ENCODE measurements at places on chromosomes 5 and 9. TPM values are rescaled to one million over a fixed set of nuclear protein-coding genes. Genes with fewer than 3 reads are reported as not detected.

The IL9 gene
- not detected for total RNA-seq

The PRELID1 gene
- 82.4 TPM for total RNA-seq

The LCN9 gene
- total RNA-seq, result not detected

The SLC6A19 gene
- total RNA-seq, result 0.89 TPM

The S1PR3 gene
- 12.5 TPM for total RNA-seq

The GFI1B gene
- 1.0 TPM for total RNA-seq

The AHRR gene
- total RNA-seq, result not detected

The KIAA1191 gene
- 83.0 TPM for total RNA-seq

The TTC16 gene
- not detected for total RNA-seq

The PRSS3 gene
- total RNA-seq, result 10.0 TPM

The SLC34A1 gene
- not detected for total RNA-seq

The EQTN gene
- 1.0 TPM for total RNA-seq

The SLC28A3 gene
- total RNA-seq, result 0.58 TPM

The TMEFF1 gene
- not detected for total RNA-seq

The PCA3 gene
- total RNA-seq, result 0.45 TPM

The CDH10 gene
- total RNA-seq, result not detected

DNA sequence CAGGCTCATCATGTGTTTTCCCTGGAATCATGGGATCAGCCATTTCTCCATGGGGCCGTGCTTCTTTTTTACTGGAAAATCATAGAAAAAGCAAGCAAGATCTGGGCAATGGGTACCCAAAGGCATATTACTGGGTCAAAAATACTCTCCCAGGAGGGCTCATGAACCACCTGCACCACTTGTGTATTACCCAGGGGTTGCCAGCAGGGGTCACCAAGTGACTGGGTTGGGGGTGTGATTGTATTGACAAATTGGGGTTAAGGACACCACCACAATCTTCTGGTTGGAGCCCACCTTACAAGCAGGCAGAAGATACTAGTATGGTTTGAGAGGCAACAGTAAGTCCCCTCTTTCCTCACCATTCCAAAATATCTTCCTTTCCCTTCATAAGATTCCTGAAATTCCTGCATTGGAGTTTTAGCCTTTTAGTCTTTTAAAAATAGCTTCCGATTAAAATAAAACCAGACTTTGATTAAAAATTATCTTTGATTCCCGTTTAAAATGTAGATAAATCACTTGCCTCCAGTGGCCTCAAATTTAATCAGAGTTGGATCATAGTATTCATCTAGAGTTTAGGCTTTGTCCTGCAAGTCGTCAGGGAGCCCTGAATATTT lies 603.3 kb downstream of the KIF4B start:
- peak; percentile 26 for DNase-seq

- peak; percentile 83 for DNase-seq
Observed at GRCh38 chr5:139635606-139636206, 12.4 kb upstream of the CXXC5 start.

DNA sequence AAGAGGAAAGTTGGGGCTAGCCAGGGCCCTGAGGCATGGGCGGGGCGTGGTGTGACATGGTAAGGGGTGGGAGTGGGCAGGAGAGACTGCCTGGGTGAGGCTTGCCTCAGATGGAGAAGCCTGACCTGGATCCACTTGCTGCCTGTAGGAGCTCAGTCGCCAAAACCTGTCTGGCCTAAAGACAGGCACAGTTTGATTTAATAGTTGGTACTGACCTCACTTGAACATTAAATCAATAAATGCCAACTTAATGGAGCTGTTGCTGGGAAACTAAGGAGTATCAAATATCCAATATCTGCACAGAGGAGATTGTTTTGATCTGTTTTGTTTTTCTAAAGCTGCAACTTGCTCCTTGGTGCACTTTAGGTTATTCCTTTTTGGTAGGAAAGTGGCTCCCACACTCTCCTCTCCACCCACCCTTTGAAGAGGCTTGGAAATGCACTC lies 86.4 kb downstream of the RCL1 start:
- DNase-seq, result no peak

DNA sequence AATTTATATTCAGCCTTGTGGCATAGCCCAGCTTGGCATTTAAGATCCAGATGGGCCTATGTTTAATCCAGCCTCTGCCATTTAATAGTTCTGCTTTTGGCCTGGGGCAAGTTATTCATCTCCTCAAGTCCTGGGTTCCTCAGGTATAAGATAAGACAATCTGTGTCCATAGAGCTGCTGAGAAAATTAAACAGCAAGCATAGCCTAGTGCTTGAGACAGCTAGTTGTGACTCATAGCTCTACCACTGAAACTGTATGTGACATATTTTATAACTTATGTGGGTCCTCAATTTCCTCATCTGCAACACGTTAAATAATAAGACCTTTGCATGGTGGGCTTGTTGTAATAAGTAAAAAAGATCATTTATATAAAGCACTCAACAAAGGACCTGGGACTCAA lies 53.3 kb upstream of the ATP10B start:
- DNase-seq, result no peak

GRCh38 chr9:18881758-18882157 lies 151.3 kb downstream of the SAXO1 start:
- DNase-seq, result no peak

DNA sequence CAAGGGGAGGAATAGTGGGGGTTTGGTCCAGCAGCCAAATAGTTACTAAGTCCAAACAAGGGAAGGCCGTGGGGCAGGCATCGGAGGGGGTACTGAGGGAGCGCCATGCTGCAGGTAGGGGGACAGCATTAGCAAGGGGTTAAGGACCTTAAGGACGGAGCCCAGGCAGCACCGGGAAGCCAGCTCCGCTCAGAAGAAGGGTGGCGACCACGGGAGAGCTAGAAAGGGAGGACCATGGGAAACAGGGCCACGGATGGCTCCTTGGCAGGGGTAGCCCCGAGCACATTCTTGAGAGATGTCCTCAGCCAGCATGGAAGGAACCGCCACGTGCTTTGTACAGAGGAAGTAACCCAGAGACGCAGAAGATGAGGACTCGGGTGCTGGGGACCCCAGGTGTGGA lies 76.2 kb upstream of the STXBP1 start:
- no peak for DNase-seq

- no peak for DNase-seq
Observed at GRCh38 chr5:172421-172820, 18.9 kb upstream of the LRRC14B start.

DNA sequence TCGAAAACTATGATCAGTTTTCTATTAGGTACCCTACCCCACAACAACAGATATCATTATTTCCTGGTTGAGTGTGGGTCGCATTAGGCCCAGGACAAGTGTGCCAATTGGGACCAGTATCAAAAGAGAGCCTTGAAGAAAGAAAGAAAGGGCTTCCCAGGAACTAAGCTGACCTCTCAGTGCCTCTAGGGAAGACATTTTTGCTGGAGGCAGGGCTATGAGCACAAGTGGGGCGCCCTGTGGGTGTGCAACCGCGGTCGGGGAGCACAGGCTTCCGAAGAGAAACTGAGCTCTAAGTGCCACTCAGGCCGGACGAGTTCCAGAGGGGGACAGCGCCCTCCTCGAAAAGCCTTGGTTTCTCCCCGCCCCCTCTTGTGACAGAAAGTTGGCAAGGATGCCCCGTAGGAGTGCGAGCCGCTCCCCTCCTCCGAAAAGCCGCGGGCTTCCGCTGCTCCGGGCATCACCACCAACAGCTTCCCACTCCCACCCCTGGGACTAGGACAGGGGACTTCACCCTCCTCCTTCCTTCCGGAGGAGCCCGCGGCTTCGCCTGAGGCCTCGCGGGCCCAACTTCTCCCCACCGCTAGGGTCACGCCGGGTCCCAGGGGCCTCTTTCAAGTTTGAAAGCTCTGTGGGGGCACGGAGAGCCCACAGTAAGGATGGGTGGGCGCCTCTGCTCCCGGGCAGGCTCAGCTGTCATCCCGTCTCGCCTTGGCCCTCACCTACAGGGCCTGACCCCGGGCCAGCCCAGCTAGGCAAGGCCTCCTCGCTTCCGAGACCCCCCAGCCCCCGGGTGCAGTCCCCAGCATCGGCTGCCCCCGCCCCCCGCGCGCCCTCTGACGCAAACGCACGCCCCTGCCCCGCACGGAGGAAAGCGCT lies 2.0 kb downstream of the NR2F1-AS1 start:
- DNase-seq, result no peak

DNA sequence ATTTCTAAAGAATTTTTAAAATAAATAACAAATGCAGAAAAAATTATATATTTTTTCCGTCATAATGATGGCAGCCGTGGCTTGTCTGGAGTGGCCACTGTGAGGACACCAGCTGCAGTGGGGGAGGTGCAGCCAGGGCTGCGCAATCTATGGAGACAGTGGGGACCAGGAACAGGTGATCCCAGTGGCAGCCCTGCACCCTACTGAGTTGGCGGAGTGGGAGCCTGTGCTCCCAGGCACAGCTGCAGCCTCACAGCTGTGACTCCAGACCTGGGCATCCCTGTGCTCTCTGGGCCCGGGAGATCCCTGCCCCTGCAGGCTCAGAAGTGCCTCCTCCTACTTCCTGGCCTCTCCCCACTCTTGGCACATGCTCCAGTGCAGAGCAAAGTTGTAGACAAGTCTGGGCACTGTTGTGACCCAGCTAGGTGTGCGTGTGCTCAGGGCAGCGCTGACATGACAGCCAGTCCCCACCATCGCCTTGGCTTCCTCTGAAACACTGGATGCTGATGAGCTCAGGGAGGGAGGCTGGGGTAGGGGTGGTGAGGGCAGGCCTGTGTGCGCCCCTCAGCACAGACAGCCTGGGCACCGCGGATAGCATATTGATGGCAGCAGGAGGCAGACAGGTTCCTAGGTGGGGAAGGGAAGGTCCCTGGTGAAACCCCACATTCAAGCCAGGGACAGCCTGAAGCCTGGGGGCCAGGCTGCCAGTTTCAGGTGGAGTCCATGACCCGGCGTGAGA lies 96.0 kb upstream of the PRR16 start:
- DNase-seq, result no peak

DNA sequence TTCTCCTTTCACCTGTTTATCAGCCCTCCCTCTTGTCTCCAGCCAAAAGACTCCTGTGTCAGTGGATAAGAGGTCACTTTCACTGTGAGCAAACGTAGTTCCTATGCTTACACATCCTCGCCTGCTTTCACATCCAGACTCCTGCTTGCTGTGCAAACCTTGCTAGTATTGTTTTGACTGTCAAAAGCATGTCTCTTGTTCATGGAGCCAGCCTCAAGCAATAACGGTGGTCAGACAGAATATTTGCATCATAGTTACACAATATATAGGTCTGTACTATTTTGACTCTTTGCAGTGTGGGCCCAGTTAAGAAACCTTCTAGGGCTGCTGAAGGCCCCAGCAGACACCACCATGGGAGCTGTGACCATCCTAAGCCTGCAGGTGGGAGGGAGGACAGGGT lies 420.0 kb downstream of the SEMA5A start:
- no peak for DNase-seq

GRCh38 chr5:83321483-83322055 lies 150.0 kb upstream of the VCAN start:
- no peak for DNase-seq

GRCh38 chr5:57402761-57403160 lies 79.8 kb downstream of the ACTBL2 start:
- no peak for DNase-seq

DNA sequence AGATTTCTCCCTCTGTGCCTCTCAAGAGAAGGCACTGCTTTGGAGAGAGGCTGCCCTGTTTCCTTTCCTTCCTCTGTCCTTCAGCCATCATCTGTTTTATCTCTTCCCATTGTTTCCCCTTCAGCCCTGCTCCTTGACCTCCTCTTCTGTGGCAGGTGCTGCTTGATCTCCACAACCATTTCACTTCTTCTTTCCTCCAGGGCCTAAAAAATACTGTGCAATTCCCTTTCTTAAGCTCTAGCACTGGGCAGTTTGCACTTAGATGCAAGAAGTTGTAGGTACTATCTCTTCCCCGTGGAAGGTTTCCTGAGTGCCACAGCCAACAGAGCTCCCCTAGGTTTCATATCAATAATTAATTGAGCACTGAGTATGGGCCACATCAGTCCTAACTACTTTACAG lies 8.8 kb upstream of the ADRB2 start:
- no peak for DNase-seq

GRCh38 chr5:163458778-163459385 lies 1.0 kb downstream of the NUDCD2 start:
- DNase-seq, result no peak

GRCh38 chr5:14506661-14507060 lies 74.9 kb upstream of the OTULINL start:
- DNase-seq, result no peak

- no peak for DNase-seq
Observed at GRCh38 chr5:155475318-155475717, 461.8 kb downstream of the KIF4B start.

DNA sequence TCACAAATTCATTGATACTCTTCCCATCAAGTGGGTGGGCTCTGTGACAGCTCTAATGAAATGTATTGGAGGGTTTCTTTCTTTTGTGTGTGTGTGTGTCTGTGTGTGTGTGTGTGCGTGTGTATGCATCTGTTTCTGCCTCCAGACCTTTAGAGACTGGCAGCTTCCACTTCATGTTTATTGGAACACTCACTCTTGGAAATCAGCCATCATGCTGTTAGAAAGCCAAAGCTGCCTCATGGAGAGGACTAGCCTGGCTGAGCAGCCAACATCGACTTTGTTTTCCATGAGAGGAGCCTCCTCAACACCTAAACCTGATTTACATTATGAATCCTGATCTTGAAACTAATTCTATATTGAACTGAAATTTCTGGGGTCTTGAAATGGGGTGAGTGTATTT lies 128.5 kb upstream of the FAM174A start:
- peak; percentile 33 for DNase-seq

DNA sequence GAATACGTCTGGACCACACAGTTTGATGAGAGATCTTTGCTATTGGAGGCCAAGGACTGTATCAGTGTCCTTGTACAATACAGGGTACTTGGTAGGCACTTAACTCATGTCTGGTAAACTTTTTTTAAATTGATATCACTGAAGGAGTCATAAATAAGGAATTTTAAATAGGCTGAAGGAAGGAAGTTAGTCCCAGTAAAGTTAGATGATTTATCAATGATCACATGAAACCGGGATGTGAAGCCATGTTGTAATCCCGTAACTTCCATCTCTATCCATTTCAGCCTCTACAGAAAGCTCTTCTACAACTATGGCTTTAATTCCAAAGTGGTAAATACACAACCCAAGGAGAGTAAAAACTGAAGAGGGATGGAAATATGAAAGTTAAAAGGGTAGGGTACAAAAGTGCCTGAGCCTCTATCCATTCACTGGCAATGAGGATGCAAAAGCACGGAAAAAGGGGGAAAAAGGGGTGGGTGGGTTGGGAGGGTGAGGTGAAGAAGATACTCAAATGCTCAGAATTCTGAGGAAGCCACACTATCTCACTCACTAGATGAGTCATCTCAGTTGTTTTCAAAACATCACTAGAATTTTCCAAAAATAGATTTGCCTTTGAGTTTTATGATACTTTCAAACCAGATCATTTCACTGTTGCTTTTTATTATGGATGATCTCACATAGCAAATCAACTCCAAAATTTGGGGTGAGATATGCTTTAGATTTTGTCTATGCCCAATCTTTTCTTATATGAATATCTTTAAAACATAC lies 1053.5 kb downstream of the NR2F1-AS1 start:
- DNase-seq, result no peak

DNA sequence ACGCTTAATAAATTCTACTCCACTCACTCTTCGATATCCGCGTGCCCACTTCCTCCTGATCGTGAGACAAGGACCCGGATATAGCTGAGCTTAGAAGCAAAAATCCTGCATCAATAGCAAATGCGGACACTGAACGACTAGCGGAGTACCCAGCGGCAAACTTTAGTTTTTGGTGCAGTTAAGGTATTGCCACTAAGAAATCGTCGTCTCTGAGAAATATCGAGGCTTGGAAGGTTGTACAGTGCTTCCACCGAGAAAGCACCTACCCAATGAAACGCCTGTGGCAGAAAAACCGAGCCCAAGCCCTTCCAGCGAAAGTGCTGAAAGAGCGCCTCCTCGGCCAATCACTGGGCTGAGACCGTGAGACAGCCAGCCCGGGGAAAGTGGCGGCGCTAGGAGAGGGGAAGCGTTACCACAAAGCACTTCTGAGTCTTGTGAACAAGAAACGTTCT lies 32.2 kb downstream of the ANXA2R start:
- peak; percentile 60 for DNase-seq
